CD4-positive, alpha-beta T cell treated with Interleukin-6 at 100 ng/mL for 8 hours (primary cell): ENCODE measurements at places on chromosomes 16 and 17.

GRCh38 chr16:546909-547770 is 13.1 kb upstream of the PRR35 start:
- peak; percentile 37 for DNase-seq

GRCh38 chr17:33228548-33228947 is 64.5 kb downstream of the ASIC2 start:
- DNase-seq = no peak

GRCh38 chr16:56318827-56319140 is 106.6 kb downstream of the AMFR start:
- DNase-seq = no peak

- no peak for DNase-seq
Measured at GRCh38 chr17:13698832-13699231, 97.1 kb upstream of the HS3ST3A1 start.

- no peak for DNase-seq
Measured at GRCh38 chr17:63349478-63350000, 96.6 kb downstream of the CYB561 start.

DNA sequence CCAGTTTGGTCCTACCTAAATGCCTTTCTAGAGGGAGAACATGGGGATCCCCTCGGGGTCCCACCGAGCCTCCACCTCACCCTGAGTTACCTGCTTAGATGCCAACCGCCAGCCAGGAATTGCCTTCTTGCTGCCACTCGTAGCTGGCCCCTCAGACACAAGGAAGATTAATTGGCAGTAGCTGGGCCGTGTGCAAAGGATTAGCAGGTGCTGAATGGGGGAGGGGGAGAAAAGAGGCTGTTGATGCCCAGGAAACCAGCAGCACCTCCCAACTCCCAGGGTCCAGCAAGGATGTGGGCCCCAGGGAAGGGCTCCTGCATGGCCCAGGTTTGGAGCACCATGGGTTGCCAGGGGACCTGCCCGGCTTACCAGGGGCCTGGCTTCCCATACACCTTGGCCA is at the start of gene CNGB1:
Gene CNGB1, minus strand, starts transcription at position 159 of the 400 bp plus-strand sequence. CDS start 3,842 bp downstream, outside the sequence.
- DNase-seq = no peak

DNA sequence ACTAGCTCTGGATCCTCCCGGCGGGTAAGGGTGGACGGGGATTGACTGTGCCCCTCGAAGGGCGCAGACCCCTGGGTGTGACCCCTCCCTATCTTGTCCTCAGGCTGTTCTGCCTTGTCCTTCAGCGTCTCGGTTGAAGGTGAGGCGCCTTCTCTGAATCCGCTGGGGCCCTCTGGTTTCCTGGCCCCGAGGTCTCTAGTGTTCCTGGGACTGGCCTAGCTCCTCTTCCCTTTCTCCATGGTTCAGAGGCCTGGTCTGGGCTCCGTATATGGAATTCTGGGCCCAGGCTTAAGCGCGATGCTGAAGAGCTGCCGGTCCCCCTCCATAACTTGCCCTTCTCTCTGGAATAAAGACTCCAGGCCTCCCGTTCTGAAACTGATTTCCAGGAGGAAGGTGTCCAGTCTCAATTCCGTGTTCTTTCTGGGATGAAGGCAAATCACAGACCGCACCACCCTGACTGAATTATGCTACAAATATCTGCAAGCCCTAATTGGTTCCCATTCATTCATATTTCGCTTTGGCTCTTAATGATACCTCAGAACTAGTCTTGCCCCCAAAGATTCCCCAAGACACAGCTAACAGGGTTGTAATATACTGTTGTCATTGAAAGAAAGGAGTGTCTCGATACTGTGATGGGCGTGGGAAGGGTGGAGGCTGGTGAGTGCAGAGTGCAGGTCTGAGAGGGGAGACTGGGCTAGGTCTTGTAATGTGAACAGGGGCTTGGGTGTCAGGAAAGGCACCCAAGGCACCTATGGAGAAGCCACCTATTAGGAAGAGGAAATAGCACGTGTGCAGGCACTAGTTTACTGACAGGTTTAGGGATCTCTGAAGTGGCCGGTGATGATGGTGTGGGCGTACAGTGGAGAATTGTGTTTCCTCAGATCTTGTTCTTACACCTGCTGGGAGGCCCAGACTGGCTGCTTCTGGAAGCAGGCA is 851 bp downstream of the EDC4 start:
- DNase-seq = no peak

- no peak for DNase-seq
Measured at GRCh38 chr17:44487170-44487569, 16.0 kb downstream of the GPATCH8 start.

DNA sequence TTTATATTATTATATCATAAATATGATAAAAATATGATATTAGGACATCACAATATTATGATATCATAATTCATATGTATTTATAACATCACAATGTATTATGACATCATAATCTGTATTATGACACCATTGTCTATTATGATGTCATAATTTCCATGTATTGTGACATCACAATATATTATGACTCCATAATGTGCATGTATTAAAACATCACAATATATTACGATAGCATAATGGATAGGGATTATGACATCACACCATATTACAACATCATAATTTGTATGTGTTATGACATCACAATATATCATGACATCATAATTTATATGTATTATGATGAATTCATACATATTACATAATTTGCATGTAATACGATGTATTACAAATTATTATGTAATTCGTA is 1755.9 kb downstream of the TP53TG3F start:
- DNase-seq = no peak

- no peak for DNase-seq
Measured at GRCh38 chr16:17276010-17276530, 194.7 kb downstream of the XYLT1 start.

GRCh38 chr17:22463110-22463850 is 771.0 kb downstream of the KCNJ18 start:
- DNase-seq = no peak

GRCh38 chr16:52563767-52564611 is 17.0 kb upstream of the TOX3 start:
- no peak for DNase-seq

- DNase-seq = no peak
Measured at GRCh38 chr17:45162025-45162687, 481 bp downstream of the HEXIM2 start.

- DNase-seq = no peak
Measured at GRCh38 chr16:84742641-84743092, 42.9 kb downstream of the USP10 start.

DNA sequence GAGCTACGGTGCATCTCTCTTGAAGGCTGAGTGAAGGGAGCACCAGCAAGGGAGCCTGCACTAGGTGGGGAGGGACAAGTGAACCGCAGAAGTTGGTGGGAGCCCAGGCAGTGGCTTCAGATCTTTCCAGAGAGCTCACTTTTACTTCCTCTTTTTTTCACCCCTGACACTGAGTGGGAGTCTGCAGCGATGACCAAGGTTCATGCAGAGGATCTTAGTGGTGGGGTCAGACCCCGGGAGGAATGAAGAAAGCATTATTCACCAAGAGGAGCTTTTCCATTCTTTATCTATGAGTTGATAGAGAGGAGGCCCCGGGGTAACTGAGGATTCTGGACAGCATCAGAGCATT is 3.0 kb upstream of the CCL2 start:
- DNase-seq = no peak

DNA sequence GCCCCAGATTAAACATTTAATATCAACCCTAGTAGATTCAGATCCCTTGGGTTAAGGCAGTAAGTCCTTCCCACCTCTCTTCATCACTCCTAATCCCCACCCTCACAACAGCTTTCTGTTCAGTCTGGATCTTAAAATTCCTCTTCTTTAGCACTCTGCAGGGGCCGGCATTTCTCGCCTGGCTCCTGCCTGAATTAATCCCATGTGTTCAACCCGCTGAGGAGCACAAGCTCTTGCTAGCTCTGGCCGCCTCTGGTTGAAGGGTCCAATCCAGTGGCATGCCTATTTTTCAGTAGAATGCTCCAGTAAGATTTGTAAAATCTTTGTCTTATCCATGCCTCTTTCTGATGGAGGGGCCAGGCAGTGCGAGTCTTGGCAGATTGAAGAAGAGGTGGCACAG is 59.2 kb downstream of the CYB5B start:
- no peak for DNase-seq

DNA sequence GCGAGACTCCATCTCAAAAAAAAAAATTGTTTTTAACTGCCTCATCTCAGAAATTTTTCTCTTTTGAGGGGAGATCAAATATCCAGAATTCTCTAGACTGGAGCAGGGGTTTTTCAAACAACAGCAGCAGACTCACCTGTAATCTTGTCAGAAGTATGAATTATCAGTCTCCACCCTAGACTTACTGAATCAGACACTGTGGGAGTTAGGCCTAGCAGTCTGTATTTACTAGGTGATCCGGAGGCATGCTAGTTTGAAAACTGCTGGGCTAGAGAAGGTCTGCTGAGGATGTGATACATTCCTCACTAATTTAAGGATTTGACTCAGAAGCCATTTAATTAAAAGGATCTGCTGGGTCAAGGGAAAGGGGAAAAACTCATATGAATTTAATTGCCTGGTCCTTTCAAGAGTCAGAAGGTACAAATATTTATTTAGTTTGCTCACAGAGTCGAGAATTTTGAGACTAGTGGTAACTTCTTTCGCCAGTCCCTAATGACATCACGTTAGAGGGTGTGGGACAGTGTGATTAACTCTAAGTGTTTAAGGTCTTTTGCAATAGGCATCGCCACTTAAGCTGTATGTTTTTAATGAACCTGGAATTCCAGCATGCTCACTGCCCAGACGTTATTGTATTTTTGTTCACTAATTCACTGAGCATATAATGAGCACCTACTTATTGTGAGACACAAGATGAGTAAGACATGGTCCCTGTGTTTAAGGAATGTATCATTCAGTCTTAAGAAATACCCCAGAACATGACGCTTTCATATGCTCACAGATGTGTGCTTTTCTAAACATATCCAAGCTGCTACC is 14.2 kb downstream of the ATP6V0A1 start:
- DNase-seq = no peak

- peak; percentile 19 for DNase-seq
Measured at GRCh38 chr16:67326472-67327309, at the start of the genes KCTD19 and LRRC36. TSS of gene KCTD19 (minus strand) at chr16:67326741. CDS start at chr16:67326707, 34 bp downstream. TSS of gene LRRC36 (plus strand) at chr16:67326815. CDS start at chr16:67326863, 48 bp downstream.

GRCh38 chr16:971981-972315 is 1.2 kb upstream of the LMF1 start:
- no peak for DNase-seq

DNA sequence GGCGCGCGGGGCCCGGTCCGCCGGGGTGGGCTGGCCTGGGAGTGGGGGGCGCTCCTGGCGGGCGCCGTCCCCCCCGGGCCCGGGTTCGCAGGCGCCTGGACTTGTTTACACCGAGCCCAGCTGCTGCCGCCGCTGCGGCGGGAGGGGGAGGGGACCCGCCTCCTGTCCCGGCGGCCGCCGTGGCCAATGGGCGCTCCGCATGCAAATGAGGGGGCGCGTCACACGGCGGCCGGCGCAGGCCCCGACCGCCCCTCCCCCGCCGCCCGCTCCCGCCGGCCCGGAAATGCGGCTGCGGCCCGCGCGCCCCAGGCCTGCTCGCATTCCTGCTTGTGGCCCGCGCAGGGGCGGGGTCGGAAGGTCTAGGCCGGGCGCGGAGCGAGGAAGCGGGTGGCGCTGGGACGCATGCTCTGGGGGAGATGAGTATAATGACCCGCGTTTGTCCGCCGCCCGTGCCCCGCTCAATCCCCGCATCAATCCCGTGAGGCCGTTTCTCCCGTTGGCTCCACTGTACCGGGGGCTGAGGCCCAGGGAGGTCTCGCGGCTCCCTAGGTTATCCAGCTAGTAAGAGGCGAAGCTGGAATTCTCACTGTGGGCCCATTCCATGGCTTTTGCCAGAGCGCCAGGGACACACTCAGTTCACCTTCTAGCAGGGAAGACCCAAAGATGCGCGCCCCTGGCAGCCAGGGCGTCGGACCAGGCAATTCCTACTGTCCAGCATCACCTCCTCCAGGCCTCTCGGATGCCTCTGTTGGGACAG is at the start of gene YPEL3:
Gene YPEL3, minus strand, starts transcription at position 109 of the 757 bp plus-strand sequence. CDS start 731 bp downstream, outside the sequence.
- DNase-seq = peak; percentile 90

DNA sequence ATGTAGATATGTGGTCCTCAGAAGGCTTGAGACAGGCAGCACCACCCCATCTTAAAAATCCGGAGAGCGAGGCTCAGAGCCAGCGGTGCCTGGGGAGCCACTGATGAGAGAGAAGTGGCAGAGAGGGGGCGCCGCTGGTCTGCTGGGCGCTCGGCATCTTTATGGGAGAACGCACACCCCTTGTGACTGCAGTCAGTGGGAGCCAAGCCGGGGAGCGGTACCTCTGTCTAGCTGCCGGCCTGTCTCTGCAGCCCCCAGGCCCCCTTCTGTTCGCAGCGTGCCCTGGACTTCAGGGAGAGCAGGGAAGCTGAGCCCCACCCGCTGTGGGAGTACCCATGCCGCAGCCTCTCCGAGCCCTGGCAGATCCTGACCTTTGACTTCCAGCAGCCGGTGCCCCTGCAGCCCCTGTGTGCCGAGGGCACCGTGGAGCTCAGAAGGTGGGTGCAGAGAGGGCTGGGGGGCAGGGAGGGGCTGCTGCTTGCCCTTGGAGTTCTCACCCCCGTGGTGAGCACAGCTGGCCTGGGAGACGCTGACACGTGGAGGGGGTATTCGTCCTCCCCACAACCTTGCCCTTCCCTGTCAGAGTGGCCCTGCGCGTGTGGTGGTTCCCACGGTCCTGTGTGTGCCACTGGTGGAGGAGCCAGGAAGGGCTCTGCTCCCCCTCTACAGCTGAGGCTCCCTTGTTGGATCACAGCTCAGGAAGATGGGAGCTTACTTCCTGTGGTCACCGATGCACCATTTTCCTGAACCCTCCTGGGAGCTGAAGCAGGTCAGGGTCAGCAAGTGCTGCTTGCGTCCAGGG is 44.8 kb downstream of the PRMT7 start:
- no peak for DNase-seq

GRCh38 chr17:3904501-3904900 is 11.6 kb upstream of the CAMKK1 start:
- no peak for DNase-seq

GRCh38 chr17:5775098-5775497 is 190.8 kb upstream of the NLRP1 start:
- DNase-seq = no peak

DNA sequence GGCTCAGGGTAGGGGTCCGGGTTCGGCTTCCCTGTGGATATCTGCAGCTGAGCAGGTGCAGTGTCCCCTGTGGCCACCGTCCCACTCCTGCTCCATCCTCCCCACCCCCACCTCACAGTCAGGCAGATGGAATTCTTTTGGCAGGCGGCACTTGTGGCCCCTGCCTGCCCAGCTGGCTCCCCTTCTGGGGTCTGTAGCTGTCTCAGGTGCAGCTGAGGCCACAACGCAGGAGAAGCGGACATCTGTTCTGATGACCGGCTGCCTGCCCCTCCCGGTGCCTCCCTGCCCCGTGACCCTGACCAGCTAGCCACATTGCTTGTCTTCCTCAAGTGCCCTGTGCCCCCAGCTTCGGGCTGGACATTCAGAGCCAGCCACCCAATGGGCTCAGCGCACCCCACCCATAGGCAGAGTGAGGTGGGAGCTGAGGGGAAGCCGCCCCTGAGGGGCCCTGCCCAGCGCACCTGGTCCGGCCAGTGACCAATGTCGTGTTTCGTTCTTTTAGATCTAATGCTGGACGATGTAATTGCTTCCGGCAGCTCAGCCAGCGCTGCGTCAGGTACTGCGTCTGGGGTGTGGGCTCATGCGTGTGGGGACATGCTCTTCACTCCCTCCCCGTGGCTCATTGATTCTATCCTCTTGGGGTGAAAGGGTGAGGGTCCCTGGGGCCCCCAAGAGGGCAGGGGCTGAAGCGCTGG is 25.2 kb upstream of the ABCC3 start:
- no peak for DNase-seq
